ENCODE measurements at places on chromosomes 4 and X.

DNA sequence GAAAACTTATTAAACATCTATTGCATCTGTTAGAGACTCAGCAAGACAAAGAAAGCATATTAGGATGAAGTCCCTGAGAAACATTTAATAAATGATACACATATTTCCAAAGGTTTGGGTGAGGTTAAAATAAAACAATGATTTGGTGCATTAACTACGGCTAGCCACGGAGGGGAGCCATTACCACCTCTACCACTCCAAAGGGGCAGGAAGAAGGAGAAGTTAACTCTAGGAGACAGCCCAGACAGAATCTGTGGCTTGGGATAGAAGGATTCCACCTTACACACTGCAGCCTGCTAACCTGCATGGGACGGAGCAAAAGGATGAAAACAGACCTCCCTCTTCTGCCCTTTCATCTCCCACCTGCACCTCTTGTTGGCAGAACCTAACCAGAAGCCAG lies 189.1 kb upstream of the C1QTNF7 start:
- no peak for DNase-seq

- DNase-seq, result no peak
These were observed 6.6 kb downstream of the PPP1R3F start for GRCh38 chrX:49276207-49276606.

- no peak for DNase-seq
These were observed 70.3 kb downstream of the RAB28 start for GRCh38 chr4:13413729-13414437.

DNA sequence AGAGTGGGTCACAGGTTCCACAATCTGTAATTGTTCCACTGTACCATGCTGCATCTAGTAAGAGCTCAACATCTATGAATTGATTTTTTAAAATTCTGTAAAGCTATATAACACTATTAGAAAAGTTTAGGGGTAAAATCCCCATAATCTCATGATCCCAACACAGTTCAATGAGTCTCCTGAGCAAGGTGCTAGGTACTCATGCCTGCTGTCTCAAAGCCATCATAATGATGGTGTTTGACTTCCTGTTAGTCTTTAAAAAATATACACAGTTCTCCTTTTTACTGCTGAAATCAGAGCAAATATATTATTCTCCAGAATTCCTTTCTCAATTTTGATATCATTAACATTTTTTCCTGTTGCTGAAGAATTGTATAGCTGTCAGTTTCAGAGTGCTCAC lies 55.9 kb downstream of the SH3BGRL start:
- DNase-seq, result no peak

- no peak for DNase-seq
These were observed 1.8 kb downstream of the FNIP2 start for GRCh38 chr4:158770671-158771070.

DNA sequence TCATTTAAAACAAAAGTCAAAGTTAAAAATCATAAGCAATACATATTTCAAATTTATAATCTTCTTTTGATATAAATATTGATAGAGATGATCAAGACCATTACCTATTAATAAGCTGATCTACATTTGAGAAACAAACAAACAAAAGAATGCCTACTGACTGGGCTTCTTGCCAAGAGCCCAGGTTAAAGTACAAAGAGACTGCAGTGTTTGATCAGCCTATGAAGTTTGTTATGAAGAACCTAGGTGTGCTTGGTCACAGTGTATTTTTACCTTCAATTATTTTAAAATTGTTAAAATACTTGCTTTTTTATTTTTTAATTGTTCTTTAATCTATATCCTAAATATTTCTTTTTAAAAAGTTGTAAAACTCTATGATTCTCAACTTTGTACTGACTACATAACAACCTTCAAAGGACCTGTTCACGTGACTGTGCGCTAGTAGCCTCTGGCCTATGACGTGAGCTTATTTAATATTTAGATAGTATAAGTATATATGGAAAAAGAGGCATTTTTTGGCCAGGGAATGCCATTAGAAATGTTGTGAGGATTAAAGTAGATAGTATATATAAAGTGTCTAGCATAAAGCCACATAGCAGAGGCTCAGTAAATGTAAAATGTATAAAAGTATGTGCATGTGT lies 11.4 kb upstream of the SLC39A8 start:
- DNase-seq, result no peak

DNA sequence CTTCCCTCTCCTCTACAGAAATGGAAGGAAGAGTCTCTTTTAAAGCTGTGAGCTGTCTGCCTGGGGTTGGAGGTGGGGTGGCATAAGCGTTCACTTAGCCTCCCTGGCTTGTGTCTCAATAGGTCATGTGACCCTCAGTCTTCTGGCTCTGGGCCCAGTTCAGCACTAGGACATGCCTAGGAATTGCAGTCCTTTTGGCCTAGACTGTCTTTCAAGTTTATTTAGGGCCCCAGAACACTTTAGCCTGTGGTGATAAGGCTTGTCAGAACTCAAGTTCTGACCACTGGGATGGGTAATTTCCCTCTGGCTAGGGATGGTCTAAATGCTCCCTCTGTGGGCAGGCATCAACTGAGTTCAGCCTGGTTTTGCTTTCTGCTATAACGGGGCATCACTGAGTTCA lies 34.3 kb upstream of the ARMCX4 start:
- DNase-seq, result no peak

- DNase-seq, result no peak
These were observed 21.2 kb downstream of the PPAT start for GRCh38 chr4:56414135-56414670.

DNA sequence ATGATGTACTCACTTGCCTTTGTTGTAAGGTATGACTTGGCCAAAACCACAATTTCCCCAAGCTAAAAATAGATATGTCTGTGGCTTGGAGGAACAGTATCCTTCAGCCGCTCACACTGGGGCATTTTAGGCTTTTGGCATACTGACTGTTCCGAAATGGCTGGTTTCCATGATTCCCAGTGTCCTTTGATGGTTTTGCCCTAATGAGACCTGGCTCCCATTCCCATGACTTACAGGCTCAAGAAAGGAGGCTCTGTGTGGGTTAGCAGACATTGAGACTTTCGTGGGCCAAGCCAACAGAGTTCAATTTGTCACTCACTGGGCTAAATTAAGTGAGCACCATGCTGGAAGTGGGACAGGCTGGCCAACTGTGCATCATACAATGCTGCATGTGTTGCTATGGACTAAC lies 150.6 kb downstream of the CEP135 start:
- DNase-seq, result no peak
